Activated T-cell treated with anti-CD3 and anti-CD28 coated beads for 1 hour (primary cell): ENCODE measurements at places on chromosomes 11 and 22.

DNA sequence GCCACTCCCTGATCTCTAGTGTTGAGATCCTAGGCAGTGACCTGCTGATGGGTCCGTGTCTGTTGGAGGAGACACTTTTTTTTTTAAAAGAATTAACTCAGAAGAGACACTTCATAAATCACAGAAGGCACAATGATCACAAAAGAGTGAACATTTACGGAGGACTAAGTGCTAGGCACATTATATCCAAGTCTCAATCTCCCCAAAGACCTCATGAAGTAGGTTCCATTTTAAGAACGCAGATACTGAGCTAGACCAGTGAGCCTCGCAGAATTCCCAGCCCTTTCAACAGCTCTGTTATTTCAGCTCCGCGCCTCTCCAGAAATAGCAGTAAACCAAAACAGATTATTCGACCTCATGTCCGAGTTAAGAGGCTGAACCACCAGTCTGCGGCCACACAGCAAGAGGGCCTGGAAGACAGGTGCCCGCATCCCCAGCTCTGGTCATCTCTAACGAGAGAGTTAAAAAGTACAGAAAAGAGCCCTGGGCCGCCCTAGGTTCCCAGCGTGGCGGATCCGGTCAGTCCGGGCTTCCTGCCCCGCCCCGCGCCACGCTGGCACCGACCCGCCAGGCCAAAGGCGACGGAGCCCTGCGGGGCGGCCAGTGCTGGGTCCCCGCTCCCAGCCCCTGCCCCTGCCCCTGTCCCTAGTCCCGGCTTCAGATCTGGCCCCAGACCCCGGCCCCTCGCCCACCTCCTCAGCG lies 612 bp downstream of the XBP1 start:
- no peak for DNase-seq

GRCh38 chr11:74755395-74755995 lies 6.8 kb downstream of the RNF169 start:
- DNase-seq, result no peak

DNA sequence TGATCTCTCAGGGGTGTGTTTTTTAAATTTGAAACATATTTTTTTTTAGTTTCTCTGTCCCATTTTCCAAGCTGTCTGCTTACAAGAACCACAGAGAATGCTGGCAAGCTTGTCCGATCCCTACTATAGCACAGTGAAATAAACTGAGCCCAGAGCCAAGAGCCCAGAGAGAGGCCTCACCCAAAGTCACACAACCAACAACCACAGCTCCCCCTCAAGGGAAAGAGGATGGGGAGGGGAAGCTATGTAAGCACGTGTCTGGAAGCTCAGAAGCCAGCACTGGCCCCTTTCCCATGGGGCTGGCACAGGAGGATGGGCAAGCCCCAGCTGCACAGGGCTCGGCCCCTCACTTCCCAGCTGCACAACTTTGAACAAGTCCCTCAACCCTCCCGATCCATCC lies 3.2 kb upstream of the SART1 start:
- DNase-seq, result no peak

GRCh38 chr11:19199048-19199447 lies 2.7 kb downstream of the CSRP3 start:
- DNase-seq, result no peak

DNA sequence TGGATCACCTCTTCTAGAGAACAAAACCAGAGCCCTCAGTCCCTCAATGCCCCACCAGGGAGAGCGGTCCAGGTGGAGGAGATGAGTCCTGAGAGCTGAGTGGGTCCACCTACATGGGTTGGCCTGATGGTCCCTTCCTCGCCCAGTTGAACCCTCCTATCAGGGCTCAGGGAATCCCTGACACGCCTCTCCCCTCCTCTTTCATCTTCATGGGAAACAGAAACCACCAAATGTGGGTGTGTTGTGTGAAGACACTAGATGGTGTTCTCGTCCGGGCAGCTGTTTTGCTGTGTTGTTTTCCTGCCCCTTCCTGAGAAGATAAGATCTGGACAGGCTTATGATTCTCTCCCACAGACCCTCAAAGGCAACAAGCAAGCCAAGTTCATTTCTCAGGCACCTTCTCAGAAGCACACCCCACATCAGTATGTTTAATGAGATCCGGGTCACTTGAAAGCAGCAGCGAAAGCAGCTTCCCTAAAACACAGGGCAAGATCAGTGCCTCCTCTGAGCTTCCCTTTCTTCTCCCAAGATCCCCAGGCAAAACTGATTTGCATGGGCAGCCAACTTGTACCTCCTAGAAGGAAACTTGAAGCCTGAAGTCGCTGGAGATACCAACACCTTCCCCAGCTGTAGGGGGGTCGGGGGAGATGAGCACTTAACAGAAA lies 35.3 kb upstream of the POU2AF1 start:
- DNase-seq, result no peak

DNA sequence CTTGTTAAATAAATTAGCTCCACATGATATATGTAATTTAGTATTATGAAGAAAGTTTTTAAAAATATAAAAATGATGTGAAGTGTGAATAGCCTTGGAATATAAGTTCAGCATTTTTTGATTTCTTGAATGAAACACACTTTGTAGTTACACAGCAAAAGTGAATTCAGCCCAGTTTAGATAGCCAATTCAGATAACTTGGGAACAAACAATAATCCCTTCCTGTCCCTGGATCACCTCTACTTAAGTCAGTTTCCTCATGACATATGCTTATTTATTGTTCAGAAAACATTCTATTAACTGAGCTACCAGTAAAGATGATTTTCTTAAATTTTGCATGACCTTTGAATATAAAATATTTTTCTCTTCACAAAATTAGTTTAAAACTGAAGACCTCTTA lies 107.4 kb downstream of the PGR start:
- no peak for DNase-seq

DNA sequence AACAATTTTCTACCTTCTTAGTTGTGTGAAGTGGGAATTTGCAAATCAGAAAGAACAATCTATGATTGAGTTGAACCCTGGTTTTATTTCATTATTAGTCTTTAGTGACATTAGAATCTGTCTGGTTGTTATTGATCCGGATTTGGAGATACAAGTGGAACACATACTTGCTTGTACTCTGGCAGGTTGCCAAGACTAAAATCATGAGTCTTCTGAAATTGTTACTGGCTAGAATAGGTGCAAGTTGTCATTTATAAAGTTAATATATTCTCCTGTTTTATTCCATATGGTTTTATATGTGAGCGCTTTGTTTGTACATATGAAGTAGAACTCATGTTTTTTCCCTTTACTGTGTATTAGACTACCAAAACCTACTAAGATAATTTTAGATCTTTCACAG lies 23.0 kb downstream of the CCDC15 start:
- DNase-seq, result no peak

GRCh38 chr11:78161962-78162371 lies 22.5 kb upstream of the ALG8 start:
- no peak for DNase-seq

DNA sequence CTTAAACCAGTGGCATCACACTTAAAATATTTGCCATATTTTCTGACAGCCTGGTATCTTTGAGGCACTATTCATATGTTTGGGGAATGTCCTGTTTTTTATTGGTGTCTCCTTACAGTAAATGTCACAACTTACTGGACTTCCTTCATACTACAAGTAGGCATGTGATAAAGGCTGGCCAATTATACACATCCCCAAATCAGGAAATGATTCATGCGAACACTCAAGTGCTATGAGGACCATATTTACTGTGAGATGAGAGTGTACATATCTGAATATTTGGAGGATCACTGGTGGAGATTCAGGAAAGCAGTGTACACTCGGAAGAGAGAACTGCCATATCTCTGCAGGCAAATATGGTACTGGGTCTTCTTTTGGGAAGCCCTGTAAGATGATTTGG lies 913.8 kb upstream of the CHORDC1 start:
- no peak for DNase-seq

DNA sequence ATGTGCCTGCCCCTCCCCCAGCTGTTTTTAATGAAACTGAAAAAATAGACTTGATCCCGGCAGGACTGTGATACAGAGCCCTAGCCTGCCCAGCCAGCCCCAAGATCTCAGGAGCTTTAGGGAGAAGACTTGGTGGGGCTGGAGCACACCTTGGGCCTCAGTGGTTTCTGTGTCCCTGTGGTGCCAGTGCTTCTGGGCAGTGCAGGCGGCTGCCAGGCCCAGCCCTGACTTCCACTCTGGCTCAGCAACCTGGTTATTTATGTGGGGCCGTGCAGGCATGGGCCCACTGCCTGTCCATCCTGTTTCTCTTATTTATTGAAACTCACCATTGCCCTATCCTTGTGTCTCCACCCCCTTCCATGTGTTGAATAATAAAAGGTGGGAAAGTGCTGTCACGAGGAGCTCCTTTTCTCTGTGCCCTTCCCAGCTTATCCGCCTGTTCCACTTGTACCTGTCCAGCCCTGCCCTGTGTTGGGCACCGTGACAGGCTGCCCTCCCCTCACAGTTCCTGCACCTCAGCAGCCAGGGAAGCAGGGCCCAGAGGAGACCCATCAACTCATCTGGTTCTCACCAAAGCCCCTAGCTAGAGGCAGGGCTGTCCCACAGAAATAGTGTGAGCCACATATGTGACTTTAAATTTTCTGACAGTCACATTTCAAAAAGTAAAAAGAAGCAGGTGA lies 20.2 kb downstream of the RELT start:
- DNase-seq, result no peak

DNA sequence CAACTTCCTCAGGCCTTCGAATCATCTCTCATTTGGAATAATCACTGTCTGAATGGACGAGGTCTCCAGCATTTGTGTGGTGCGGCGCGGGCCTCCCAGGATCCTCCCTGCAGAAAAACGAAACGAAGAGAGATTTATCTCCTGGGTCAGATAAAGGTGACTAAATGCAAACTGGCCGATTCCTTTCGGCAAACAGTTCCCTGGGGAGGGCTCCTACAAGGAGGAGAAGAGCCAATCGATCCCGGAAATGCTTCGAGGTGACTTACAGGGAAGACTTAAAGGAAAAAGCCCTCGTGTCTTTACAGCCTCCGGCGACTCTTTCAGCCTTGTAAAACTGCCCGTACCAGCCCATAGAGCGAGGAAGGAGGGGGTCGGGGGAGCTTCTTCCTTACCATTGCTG lies 126.5 kb downstream of the MIAT start:
- no peak for DNase-seq

- no peak for DNase-seq
Measured at GRCh38 chr11:77559686-77560401, 29.9 kb upstream of the AQP11 start.

DNA sequence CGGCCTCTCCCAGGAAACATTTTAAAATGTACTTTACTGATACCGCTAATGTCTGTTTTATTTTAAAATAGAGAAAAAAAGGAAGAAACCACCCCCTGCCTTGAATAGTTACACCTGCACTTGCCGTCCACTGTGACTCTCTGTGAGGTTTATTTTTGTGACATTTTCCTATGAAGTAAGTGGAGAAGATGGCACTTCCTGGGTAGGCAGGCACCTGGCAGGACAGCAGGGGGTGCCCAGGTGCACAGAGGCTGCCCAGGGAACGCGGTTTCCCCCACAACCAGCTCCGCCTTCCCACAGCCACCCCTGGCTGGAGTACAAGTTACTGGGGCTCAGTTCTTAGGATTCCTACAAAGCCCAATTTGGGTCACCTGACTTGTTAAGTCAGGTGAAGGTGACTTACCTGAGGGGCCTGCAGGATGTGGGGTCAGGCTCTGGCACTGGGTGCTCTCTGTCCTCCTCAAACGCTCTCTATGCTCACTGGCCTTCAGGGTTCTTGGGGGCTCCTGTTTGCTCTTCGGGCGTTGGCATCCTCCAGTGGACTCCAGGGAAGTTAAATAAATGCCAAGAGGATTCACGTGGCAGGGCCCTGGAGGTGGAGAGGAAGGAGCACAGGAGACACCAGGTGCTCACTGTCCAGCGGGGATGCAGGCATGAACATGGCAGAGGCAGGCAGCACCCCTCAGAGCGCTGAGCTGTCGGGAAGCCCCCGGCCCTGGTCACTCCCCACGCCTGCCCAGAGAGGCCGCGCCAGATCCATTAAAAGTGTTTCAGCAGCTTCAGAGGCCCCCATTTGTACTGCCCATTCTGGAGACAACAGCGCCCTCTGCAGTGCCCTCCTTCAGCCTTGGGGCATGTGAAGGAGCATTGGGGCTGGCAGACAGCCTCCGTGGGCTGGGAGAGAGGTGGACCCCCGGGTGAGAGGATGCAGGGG lies 1021.2 kb downstream of the TBC1D22A start:
- DNase-seq, result no peak

- no peak for DNase-seq
Measured at GRCh38 chr11:82718307-82718706, 15.4 kb downstream of the FAM181B start.

DNA sequence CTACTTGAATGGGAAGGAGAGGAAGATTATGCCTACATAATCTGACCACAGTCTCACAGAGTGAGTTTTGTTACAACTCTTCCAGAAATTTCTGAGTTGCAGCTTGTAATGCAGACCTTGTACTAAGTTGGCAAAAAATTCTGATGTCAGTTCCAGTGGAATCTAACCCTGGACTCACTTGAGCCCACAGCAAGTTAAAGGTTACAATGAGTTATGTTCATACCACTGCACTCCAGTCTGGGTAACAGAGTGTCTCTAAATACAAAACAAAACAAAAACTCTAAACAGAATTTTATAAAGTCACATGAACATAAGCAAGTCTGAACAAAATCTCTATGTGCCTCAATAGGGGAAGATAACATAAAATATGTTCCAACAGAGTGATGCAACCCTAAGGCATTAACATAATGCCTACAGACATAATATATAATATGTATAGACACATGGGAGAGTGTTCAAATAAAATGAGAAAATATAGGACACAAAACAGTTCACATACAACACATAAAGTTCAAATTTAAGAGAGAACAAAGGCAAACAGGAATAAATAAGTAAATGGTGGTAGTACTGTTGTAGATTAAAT lies 1.1 kb downstream of the GLYAT start:
- no peak for DNase-seq

DNA sequence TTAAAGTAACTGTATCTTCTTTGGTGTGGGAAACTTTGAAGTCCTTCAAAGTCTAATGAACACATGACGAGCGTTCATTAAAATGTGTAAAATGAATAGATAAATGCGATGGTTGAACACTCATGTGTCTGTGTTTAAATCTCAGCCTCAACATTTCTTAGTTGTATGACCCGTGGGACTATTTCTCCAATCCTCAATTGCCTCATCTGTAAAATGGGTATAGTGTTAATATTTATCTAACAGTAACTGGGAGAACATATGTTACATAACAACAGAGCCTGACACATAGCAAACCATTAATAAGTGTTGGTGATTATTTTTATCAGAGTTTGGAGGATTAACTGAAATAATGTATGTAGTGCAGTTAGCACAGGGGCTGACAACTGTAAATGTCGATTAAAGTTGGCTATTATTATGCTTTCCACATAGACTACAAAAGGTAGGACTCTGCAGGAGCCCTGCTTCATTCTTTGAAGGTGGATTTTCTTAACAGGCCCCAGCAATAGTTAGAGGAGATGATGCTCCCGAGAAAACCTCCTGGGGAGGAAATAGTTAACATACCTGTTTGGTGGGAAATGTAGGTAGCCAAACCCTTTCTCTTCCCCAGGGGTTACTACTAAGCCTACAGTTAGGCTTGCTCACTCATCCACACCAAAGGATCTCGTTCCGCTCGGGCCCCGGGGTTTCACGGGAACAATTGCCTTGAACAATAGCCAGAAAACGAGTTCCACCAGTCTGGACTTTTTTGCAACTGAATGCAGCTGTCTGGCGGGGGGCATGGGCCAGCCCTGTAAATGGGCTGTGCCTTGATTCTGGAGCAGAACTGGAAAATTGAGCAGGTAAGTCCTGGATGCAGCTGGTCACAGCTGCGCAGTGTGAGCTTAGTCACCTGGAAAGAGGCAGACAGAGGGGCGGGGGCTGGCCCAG lies 133.4 kb downstream of the DBX1 start:
- DNase-seq, result no peak

- DNase-seq, result no peak
Measured at GRCh38 chr22:31321421-31321820, 24.7 kb downstream of the PATZ1 start.

GRCh38 chr11:78147807-78148206 lies 8.4 kb upstream of the ALG8 start:
- DNase-seq, result no peak
